ENCODE measurements at places on chromosomes 11 and 22.

DNA sequence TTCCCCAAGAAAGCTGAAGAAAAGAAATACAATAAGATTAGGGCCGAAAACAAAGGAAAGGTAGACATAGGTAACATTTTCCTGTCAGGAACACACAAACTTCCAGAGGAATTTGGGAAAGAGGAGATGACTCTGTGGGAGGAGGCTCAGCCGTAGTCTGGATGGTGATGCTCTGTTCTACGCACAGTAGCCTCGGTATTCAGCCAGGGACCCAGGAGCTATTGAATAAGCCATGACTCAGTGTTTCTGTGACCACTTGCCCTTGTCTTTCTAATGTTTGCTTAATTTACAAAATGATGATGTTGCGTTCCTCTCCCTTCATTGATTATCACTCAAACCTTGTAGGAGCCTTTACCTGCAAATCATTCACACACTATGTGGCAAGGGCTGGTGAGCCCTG is 745.0 kb downstream of the NTM start:
- DNase-seq, result no peak

- DNase-seq, result no peak
Observed at GRCh38 chr11:44561964-44562734, 3.3 kb upstream of the CD82 start.

DNA sequence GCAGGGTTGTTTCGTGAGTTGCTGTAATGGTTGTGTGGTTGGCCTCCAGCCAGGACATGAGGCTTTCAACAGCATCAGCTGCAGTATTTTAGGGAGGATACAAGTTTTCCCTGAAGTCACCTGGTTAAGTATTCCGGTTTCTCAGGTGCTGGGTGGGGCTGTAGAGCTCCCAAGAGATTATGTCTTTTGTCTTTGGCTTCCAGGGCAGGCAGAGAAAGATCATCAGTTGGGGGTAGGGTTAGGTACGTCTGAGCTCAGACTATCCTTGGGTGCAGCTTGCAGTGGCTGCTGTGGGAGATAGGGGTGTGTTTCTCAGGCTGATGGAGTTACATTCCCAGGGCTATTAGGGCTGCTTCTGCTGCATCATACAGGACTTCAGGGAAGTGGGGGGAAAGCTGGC is 47.5 kb upstream of the MRGPRX1 start:
- DNase-seq, result no peak

DNA sequence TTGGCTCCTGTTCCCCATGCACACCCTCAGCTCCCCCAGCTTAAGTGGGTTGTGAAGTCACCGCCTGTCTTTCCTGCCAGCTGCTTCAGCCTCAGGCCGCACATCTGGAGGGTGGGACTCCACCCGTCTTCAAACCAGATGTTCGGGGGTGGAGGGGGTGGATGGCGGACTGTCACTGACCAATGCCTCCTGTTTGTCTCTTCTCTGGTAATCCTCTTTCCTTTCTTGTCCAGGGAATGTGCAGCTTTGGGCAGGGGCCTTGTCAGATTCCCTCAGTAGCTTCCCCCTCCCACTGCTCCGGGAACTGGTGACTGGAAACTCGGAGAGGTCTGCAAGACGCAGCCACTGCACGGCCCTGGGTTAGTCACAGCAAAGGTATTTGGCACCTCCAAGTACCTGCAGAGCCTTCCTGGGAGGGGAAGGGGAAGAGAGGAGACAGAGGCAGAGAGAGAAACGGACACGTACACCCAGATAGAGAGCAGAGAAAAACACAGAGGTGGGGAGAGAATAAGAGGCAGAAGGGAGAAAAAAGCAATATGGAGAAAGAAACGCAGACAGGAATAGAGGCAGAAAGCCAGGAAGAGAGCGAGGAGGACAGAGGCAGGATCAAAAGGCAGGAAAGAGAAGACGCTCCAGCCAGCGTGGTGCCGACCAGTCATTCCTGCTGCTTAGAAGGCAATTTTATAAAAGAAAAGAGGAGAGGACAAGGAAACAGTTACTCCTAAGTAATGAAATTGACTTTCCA is 56.1 kb upstream of the TIMP3 start:
- DNase-seq, result no peak

DNA sequence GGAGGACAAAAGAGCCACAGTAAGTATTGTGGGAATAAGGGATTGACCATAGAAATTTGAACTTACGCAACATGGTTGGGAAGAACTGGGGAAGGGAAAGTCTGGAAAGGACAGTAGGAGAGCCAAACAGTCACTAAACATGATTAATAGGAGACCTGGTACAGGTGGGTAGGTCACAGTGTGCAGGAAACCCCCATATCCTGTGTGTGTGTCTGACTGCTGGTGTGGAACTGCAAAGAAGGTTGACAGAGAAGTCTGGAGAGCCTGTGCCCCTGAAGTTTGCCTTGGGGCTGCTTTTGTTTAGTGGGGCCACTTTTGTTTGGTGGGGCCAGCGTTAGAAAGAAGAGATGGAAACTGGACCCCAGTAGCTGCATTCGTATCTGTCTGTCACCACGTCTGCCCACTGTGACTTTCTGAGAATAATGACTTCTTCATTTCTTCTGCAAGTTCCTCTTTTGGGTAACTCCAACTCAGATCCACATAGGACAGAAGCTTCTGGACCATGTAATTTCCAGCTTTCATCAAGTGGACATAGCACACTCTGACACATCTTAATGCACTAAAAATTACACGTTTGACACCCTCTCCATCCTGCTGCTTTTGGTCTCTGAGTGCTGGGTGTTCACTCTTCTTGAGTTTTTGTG is 126.8 kb upstream of the RAG2 start:
- no peak for DNase-seq

GRCh38 chr11:44382656-44383240 is 72.8 kb upstream of the ALX4 start:
- no peak for DNase-seq

DNA sequence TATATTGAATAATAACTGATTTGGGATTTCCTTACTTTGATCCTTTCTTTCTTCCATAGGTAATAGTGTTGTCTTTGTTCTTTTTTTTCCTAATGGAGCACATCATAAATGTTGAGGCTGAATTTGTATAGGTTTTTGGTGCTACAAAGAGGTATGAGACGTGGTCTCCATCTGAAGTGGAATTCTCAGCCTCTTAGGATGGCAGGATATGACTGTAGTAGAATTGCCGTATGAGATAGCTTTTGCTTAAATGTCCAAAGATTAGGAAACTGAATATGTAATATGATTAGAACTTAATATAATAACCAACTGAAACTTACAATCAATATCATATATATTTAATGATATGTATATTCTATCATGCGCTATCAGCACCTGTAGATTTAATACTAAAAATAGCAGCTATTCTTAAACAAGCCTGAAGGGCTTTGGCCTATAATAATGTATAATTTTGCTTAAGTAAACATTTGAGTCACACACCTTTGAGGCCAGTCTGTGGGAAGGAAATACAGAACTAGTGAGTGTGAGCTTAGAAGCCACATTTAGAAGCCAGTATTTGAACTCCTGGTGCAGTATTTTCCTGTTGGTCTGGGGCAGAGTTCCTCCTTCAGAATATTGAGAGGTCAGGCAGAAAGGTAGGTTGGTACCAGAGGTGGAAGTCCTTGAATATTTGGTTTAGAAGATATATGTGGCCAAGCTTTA is 62.6 kb downstream of the SWAP70 start:
- DNase-seq, result no peak

DNA sequence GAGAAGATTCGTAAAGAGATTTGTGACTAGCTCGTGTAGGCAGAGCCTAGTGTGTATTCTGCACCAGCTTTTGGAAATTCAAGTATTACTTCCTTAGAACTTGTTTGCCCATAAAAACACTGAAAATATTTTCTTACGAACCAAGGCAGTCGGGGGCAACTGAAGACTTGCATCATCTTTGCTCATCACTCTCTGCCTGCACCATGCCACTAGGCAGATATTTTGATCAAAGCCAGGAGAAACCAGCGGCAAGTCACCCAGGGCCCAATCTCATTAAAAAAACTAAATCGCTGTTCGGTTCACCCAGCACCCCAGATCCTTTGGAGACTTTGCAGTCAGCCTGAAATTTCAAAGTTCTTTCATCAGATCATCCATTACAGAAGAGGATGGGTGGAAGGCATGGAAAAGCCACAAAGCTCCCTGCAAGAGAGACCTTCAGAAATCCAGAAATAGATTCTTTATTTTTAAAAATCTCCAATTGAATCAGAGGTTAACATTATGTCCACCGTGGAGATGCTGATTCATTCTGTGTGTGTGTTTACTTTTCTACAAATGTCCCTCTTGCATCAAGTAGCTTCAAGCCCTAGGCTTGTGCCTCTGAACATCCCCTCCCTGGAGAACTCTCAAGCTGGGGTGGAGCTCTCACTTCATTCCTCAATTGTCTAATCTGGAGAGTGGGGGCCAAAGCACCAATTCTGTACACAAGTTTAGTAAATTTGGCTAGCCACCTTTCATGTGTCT is 78.4 kb downstream of the ETS1 start:
- no peak for DNase-seq

GRCh38 chr11:2741006-2741376 is 41.2 kb upstream of the KCNQ1OT1 start:
- no peak for DNase-seq

Data from activated CD4-positive, alpha-beta T cell treated with anti-CD3 and anti-CD28 coated beads, Interleukin-2, amount 10 ng/mL, durations not matched to agents 7 days and 5 days (primary cell).